ENCODE measurements at places on chromosomes 12 and 14.

DNA sequence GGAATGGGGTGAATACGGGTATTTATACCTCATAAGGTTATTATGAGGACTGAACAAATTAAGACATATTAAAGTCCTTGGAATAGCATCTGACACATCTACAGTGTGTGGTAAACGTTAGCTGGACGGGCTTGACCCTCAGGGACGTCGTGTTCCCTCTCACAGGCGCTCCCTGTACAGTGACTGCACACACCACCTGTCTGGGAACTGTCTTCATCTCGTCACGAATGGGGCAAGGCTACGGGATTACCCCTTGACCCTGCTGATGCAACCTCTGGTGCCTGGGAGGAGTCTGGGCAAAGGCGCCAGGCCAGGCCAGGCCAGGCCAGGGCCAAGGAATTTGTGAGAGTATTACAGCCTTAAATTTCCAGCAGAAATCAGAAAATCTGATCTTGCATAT is 191.1 kb downstream of the CALM1 start:
- DNase-seq, result no peak

DNA sequence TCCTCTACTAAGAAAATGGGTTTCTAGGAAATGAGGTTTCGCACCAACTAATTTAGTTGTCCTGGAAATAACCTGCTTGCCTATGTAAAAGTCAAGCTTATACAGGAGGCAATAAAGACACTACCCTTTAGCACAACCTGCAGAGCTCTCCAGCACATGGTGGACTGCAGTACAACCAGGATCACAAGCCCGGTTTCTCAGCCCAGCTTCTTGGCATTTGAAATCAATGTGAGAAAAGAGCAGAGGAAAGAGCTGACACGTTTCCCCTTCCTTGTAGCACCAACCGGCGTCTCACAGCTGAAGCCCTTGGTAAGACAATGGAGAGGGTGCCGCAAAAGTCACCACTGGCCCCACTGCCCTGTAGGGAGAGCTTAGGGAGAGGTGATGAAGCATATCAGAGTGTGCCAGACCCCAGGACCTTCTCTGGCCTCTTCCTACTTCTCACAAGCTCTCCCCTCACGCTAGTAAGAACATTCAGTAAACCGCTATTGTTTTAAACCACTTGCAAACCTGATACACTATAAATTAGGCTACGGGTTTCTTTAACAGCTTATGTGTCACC is 8.6 kb downstream of the SPTLC2 start:
- no peak for DNase-seq

- no peak for DNase-seq
These were observed 273.9 kb upstream of the RGS6 start for GRCh38 chr14:71658261-71658860.

GRCh38 chr12:39372929-39373328 is 70.0 kb downstream of the KIF21A start:
- DNase-seq, result no peak

DNA sequence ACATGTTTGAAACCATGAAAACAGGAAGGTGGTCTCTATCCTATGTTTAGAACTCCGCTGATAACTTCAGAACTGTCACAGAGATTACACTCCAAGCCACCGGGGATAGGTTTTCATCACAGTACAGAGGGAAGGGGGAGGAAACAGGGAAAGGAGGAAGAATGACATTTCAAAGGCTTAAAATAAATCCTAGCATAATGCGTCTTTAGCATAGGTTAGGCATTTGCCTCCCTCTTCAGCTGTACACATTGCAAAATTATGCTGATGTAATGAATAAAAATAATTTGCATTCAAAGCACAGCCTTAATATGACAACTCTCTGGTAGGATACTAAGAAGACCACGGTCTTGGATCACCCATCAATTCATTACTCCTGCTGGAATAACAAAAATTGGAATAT is 54.3 kb upstream of the PYGL start:
- no peak for DNase-seq

DNA sequence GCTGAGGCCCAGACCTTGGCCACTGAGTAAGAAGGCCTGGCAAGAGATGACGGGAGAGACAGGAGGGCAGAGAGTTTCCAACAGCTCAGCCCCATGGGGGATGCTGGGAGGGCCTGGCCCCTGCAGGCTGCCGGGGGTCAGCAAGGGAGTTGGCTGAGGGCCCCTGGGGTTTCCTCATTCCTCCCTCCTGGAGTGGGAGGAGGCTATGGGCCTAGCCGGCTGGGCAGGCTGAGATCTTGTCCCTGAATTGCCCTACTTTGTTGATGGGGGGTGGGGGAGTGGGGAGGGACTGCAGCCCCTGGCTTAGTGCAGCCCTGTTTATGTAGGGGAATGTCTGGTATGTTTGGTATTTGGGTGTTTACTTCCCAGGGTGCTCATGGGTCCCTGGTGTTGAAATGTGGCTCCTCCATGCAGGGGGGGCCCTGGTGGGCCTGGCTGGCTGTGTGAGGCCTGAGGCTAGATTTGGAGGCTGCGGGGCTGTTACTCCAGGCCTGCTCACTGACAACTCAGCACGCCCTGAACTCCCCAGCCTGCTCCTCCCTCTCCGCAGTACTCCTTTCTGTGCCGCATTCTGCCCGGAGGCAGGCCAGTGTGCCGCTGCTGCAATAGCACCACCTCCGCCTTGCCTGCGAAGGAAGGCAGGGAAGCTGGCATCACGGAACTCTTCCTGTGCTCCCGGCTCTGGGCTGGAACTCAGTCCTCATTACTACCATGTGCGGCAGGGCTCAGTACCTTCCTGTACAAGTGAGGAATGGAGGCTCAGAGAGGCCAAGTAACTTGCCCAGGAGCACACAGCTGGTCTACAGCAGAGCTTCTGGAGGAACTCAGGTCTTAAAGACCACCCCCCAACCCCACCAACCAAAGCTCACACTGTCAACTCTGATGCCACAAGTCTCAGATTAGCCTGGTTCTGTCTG is 25.3 kb downstream of the JDP2 start:
- DNase-seq, result no peak

DNA sequence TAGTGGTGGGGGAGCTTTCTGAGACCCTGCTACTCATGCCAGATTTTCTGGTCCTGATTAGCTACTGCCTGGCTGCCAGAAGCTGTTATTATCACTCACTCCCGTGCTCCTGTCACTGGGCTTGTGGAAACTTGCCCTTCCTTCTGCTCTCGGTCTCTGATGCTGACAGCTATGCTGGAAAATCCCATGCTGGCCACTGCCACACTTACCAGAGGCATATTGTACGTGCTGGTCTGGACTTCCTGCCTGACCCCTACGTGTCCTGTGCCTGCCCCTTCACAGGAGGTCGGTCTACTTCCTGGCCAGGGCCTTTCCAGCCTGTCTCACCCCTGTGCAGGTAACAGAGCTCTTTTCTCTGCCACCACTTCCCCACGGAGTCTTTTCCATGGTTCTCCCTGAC is 149.4 kb upstream of the PLEKHG7 start:
- no peak for DNase-seq

- no peak for DNase-seq
These were observed 178.5 kb downstream of the DAD1 start for GRCh38 chr14:22410497-22410896.

DNA sequence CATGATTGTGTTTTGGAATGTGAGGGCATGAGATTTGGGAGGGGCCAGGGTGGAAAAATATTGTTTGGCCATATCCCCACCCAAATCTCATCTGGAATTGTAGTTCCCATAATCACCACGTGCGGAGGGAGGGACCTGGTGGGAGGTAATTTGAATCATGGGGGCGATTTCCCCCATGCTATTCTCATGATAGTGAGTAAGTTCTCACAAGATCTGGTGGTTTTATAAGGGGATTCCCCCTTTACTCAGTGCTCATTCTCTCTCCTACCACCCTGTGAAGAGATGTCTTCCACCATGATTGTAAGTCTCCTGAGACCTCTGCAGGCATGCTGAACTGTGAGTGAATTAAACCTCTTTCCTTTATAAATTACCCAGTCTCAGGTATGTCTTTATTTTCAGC is 15.7 kb downstream of the OR10P1 start:
- DNase-seq, result no peak

- DNase-seq, result no peak
These were observed 903.6 kb upstream of the TMEM132C start for GRCh38 chr12:127363392-127363791.

DNA sequence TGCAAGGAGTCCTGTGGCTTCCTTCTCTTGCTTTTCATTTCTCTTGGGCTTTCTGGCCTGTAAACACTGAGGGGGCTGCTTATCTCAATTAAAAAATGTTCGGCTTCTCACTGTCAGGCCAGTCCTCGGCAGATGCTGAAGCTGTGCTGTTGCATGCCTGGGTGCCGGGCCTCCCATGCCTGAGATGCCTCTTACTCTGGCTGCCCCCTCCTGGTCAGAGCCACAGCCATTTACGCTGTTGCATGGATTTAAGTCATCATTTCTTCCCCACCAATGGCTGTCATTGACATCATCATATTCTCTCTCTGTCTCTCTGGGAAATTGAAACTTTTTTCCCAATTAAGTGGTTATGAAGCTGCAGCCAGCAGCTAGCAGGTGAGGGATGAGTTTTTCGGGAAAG is 53.7 kb downstream of the FOXN4 start:
- DNase-seq, result no peak

GRCh38 chr12:92953747-92954146 is 24.7 kb upstream of the EEA1 start:
- no peak for DNase-seq

- DNase-seq, result no peak
These were observed 96.3 kb upstream of the HIF1A start for GRCh38 chr14:61598980-61599379.

DNA sequence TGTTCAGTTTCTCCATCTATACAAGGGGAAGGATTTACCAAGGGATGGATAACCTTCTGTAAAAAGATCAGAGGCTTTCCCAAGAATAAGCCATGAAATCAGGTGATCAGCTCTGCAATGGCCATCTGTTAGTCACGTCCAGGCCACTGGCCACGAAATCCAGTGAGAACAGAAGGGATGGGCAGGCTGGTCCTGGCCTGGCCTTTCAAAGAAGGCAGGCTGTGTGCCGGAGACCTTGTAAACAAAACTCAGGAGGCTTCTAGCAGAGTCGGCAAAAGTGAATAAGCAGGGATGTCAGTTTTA is 68.5 kb downstream of the RNF34 start:
- no peak for DNase-seq

DNA sequence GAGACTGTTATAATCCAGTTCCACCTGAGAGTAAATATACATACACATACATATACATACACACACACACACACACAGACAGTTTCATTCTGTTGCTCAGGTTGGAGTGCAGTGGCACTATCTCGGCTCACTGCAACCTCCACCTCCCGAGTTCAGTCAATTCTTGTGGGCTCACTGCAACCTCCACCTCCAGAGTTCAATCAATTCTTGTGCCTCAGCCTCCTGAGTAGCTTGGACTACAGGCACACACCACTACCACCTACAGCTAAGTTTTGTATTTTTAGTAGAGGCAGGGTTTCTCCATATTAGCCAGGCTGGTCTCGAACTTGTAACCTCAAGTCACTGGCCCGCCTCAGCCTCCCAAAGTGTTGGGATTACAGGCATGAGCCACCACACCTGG is 8.9 kb upstream of the PHLDA1 start:
- DNase-seq, result no peak

- no peak for DNase-seq
These were observed 23.2 kb downstream of the GALNT9 start for GRCh38 chr12:132305991-132306884.

DNA sequence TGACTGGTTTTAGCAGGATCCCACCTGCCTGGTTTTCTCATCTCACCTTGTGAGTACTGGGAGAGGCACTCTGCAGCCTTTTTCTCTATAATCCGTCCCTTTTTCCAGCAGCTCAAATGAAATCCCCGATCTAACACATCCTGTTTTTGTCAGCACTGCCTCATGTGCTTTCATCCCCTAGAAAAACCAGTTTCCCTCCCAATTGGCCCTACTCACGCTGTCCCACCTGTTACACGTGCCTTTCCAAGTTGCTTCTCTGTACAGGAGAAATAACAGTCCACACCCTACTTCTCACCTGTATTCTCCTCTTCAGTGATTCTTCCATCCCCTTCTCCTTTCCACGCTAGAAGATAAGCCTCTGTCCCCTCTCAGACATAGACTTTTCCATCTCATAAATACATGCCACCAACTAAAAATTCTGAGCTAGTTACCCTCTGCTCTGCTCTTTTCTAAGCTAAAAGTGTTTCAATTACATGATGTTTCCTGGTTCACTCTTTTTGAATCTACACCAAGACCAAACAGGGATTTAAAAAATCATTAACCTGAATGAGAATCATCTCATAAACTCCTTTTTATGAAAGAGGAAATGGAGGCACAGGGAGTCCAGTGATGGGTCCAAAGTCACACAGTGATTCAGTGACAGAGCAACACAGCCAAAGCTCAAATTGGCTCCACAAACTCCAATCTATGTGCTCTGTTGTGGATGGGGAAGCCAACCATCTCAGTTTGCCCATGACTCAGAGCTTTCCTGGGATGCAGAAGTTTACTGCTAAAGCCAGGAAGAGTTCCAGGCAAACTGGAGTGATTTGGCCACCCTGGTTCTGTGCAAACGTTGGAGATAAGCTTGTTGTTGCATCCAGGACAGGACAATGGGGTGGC is 240.0 kb upstream of the TMEM132C start:
- DNase-seq, result no peak

DNA sequence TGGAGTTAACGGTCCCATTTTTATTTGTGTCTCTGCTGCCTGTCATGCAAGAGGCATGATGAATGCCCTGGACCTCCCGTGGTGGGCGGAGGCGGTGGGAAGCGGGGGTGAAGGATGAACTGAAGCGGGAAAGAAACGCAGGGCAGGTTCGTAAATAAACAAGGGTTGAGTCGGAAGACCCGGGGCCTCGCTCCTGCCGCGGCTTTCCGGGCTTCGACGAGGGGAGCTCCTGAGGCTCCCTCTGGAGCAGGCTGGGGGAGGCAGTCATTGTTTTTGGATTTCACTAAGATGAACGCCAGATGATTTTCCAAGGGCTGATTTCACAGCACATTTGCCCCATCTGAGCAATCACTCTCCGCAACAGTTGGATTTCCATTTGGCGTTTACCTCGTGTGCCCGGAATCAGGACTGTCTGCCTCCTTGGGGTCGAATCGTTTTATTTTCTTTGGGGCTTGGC is 130.2 kb downstream of the SLC38A6 start:
- no peak for DNase-seq

GRCh38 chr14:102856179-102856578 is 66.3 kb upstream of the AMN start:
- DNase-seq, result no peak
